ENCODE measurements at places on chromosomes 4 and X.

- no peak for DNase-seq
Measured at GRCh38 chr4:47209833-47210232, 178.5 kb downstream of the GABRB1 start.

- DNase-seq: no peak
Measured at GRCh38 chrX:120334151-120334550, 22.9 kb upstream of the TMEM255A start.

DNA sequence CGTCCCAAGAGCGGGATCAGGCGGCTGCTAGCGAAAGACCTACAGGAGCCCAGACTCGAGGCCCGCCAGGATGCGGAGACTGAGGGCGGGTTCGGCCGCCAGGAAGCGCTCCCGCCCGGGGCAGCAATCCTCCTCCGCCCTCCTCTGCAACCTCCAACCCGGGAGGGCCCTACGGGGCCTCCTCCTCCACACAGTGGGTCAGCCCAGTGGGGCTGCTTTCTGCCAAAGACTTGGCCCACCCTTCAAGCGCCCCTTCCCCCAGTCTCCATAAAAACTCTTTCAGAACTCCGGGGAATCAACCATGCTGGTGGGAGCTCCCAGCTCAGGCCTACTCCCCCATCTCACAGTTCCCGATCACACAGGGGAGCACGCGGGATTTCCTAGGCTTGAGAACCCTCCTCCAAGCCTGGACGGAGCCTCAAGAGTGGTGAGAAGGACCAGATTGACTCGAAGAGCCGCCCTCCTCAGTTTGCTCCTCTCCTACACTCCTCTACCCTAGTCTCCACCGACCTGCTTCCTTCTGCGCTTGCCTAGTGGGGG is 77.5 kb downstream of the RLIM start:
- DNase-seq: no peak

GRCh38 chr4:8474856-8475255 is 34.3 kb downstream of the TRMT44 start:
- DNase-seq: no peak

GRCh38 chr4:22573198-22573597 is 57.3 kb upstream of the ADGRA3 start:
- no peak for DNase-seq

GRCh38 chrX:97968376-97969163 is 1084.9 kb downstream of the RPA4 start:
- DNase-seq: no peak

- no peak for DNase-seq
Measured at GRCh38 chr4:25377572-25378436, 741 bp downstream of the ANAPC4 start.

Data from stimulated activated CD8-positive, alpha-beta memory T cell treated with anti-CD3 and anti-CD28 coated beads, Interleukin-2, amount 100 ng/mL, for 1 hour (primary cell).